ENCODE measurements at places on chromosomes 6 and 20. TPM values are rescaled to one million over a fixed set of nuclear protein-coding genes. Genes with fewer than 3 reads are reported as not detected.
A peak's percentile ranks its signal among the peaks of the same experiment; 100 is the strongest.

The CARMIL1 gene
- 0.13 TPM for total RNA-seq

The C20orf141 gene
- total RNA-seq, result not detected

The KIF16B gene
- total RNA-seq, result 7.4 TPM

DNA sequence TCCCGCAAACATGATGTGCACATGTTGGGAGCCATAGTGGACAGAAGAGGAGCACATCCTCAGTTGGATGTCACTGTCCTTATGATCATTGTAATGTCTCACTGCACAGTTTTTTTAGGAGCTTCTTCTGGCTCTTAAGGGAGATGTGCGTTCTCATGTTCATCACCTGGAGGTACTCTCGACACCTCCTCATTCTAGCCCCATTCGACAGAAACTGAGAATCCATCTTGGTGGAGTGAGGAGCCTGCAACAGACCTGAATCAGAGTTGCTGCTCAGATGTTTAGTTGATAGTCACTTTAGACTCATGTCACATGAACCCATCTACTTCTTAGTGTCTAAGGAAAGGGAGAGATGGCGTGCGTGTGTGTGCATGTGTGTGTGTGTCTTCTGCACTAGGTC, 2.3 kb upstream of the BMP6 start:
- no peak for DNase-seq
- H3K4me1 ChIP-seq, result no peaks in the 10 kb centered on the region
- no peaks in the 10 kb centered on the region for H3K36me3 ChIP-seq
- no peak overlapping the region for H3K27ac ChIP-seq
- H3K27me3 ChIP-seq, result peaks cover 40% of the 10 kb centered on the region

The C4B gene
- total RNA-seq, result 8.5 TPM

The LAMA5 gene
- total RNA-seq, result 86.4 TPM

The GRM1 gene
- not detected for total RNA-seq

The SLC22A7 gene
- total RNA-seq, result not detected

- DNase-seq, result no peak
- no peak overlapping the region for H3K4me3 ChIP-seq
- no peaks in the 10 kb centered on the region for H3K4me1 ChIP-seq
Measured at GRCh38 chr6:131744432-131745287, 33.8 kb upstream of the CTAGE9 start.

DNA sequence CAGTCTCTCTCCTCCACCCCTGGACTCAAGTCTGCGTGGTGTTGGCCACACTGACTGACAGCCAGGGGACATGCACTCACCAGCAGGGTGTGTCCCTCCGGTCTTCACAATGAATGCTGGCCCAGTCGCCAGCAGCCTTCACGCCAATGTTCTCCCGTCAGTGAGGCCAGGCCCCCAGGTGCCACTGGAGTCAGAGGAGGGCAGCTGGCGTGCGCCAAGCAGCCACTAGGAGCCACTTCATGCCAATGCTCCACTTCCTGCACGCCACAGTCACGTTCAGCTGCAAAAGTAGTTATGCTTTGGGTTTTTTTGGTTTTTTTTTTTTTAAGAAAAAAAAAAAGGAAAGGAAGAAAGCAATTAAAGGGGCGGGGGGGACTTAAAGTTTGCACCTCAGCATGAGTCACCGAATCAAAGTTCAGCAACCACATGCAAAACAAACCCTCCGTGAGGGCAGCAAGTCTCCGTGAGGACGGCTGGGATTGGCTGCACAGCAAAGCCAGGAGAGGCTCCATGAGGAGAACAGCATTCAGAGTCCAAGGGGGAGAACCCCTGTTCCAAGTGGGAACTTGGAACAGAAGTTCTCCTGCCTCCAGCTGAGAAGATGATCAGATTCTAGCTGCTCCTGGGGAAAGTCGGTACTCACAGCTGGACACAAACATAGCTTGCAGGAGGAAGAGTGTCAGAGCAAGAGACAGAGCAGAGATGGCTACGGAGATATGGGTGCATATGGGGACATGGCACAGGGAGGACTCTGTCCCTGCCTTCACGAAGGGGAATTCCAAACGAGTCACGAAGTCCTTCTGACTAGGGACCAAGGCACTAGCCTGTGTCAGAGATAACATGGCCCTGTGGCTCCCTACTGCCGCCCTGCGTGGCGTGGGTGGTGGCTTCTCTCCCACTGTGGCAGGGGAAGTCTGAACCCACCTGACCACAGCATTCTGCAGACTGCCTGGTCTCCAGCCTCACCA, at the start of gene ZC3H12D:
ZC3H12D (minus strand) TSS at position 282 of the 968 bp plus-strand sequence. CDS start 10,471 bp downstream, outside the sequence.
- peaks cover 48% of the 10 kb centered on the region for H3K27me3 ChIP-seq
- peaks cover 3% of the 10 kb centered on the region for H3K4me1 ChIP-seq
- no peaks in the 10 kb centered on the region for H3K36me3 ChIP-seq
- DNase-seq, result no peak
- no peak within 1 kb of the TSS for H3K27ac ChIP-seq
- no peak within 1 kb of the TSS for H3K4me3 ChIP-seq

DNA sequence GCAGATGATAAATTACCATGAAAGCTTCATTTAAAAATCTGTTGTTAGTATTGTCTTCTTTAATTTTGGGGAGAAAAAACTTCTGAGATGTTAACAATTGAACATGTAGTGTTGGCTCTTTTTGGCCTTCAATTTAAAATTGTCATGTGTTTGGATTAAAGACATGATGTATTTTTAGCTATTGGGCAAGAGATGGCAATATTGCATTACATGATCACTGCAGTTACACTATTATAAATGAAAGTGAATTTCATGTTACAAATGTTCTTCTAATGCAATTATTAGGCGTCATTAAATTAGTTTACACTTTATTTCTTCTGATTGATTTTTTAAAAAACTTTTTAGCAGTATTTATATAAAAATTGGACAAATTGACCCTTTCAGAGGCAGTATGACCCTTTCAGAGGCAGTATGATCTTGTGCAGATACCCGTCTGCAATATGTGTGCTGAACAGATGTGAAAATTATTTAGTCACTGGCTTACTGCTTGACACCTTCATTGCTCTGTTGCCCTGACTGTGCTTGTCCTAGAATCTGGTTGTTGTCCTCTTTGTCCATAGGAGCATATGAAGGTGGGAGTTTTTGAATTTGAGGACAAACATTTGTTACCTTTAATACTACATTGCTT, 25.8 kb downstream of the CDKAL1 start:
- DNase-seq, result no peak
- no peak overlapping the region for H3K4me3 ChIP-seq
- no peak overlapping the region for H3K27ac ChIP-seq
- no peaks in the 10 kb centered on the region for H3K4me1 ChIP-seq

The VAPB gene
- 50.8 TPM for total RNA-seq

The C6orf118 gene
- not detected for total RNA-seq

- peaks cover 15% of the 10 kb centered on the region for H3K27me3 ChIP-seq
- H3K27ac ChIP-seq, result no peak within 1 kb of the TSS
- H3K4me3 ChIP-seq, result no peak within 1 kb of the TSS
Measured at GRCh38 chr6:35804996-35805736, at the start of gene LHFPL5. Gene LHFPL5, plus strand, starts transcription at chr6:35805352. Its CDS starts 319 bp downstream, at chr6:35805671.

DNA sequence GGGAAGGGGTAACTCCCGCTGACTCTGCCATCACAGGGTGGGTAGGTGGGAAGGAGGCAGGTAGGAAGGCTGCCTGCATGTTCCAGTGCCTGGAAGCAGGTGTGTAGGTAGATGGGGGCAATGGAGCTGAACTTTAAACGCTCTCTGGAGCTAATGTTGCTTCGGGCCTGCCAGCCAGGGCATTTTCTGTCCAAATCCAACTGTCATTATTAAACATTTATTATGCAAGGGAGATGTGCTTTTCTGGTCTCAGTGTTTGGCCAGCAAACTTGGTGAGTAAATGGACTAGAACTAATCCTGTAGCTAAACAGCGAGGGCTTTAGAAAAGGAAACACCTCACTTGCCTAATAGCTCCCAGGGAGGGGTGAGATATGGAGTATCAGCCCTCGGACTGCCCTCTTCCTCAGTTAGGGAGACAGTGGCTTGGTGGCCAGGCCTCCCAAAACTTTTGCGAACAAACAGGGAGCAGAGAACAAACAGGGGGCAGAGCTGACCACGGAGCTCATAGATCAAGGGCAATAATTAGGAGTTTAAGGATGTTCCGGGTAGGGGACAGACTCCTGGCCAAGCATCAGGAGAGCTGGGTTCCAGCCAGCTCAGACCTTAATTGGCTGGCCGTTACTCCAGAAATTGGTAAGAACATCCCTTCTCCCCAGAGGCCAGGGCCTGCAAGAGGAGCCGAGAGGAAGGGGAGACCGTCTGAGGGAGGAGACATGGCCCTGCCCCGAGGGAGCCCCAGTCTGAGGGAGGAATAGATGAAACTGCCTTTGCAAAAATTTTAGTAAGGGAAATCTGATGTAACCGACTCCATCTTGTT, 131.1 kb downstream of the VEGFA start:
- no peak overlapping the region for H3K27ac ChIP-seq
- H3K36me3 ChIP-seq, result no peaks in the 10 kb centered on the region
- no peak overlapping the region for H3K4me3 ChIP-seq

The ADGRF5 gene
- 0.22 TPM for total RNA-seq

- peaks cover 60% of the 10 kb centered on the region for H3K4me1 ChIP-seq
- H3K36me3 ChIP-seq, result peaks cover 77% of the 10 kb centered on the region
- H3K4me3 ChIP-seq, result no peak overlapping the region
- DNase-seq, result peak; percentile 96
- peak overlapping the region; percentile 89 for H3K27ac ChIP-seq
- no peaks in the 10 kb centered on the region for H3K27me3 ChIP-seq
Measured at GRCh38 chr20:47317127-47317895, 39.2 kb downstream of the ZMYND8 start.

- no peaks in the 10 kb centered on the region for H3K27me3 ChIP-seq
- H3K4me1 ChIP-seq, result no peaks in the 10 kb centered on the region
- DNase-seq, result no peak
- H3K4me3 ChIP-seq, result no peak overlapping the region
Measured at GRCh38 chr6:137522831-137523230, 28.6 kb upstream of the OLIG3 start.

The ANKEF1 gene
- 2.0 TPM for total RNA-seq

The TNNC2 gene
- not detected for total RNA-seq

The WFDC10B gene
- total RNA-seq, result not detected

The SEL1L2 gene
- not detected for total RNA-seq

The DNAAF9 gene
- 2.5 TPM for total RNA-seq

GRCh38 chr20:46581391-46581790, 30.9 kb upstream of the OCSTAMP start:
- no peak for DNase-seq
- H3K4me3 ChIP-seq, result no peak overlapping the region
- H3K36me3 ChIP-seq, result no peaks in the 10 kb centered on the region
- H3K4me1 ChIP-seq, result no peaks in the 10 kb centered on the region
- no peak overlapping the region for H3K27ac ChIP-seq

- H3K36me3 ChIP-seq, result no peaks in the 10 kb centered on the region
- DNase-seq, result peak; percentile 12
- no peaks in the 10 kb centered on the region for H3K4me1 ChIP-seq
- no peak overlapping the region for H3K4me3 ChIP-seq
- no peak overlapping the region for H3K27ac ChIP-seq
Measured at GRCh38 chr20:20843982-20844381, 131.5 kb upstream of the RALGAPA2 start.

Measured in K562 (cell line).